ENCODE measurements at places on chromosomes 5 and 9.

- H3K27me3 ChIP-seq = no peaks in the 10 kb centered on the region
- peak overlapping the region; percentile 63 for H3K27ac ChIP-seq
- no peak overlapping the region for H3K4me3 ChIP-seq
- DNase-seq = no peak
- H3K36me3 ChIP-seq = no peaks in the 10 kb centered on the region
Measured at GRCh38 chr9:16337322-16338029, 533.0 kb downstream of the BNC2 start.

DNA sequence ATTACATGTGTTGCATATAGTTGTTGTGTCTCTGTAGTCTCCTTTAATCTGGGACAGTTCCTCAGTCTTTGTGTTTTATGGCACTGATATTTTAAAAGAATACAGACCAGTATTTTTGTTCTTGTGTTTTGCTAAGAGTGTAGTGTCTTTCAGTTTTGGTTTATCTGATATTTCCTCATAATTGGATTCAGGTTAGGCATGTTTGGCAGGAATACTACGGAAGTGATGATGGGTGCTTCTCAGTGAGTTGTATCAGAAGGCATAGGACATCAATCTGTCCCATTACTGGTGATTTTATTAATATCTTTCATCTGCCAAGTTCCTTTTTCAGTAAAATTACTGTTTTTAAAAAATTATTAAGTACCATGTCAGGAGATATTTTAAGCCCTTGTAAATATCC is 212.9 kb downstream of the ARHGEF28 start:
- no peak for DNase-seq
- no peaks in the 10 kb centered on the region for H3K36me3 ChIP-seq
- H3K27ac ChIP-seq = no peak overlapping the region
- no peak overlapping the region for H3K4me3 ChIP-seq
- H3K4me1 ChIP-seq = no peaks in the 10 kb centered on the region

- H3K4me3 ChIP-seq = no peak overlapping the region
- no peaks in the 10 kb centered on the region for H3K27me3 ChIP-seq
- no peak overlapping the region for H3K27ac ChIP-seq
- no peaks in the 10 kb centered on the region for H3K36me3 ChIP-seq
- no peaks in the 10 kb centered on the region for H3K4me1 ChIP-seq
Measured at GRCh38 chr9:11338130-11338529, 725.3 kb upstream of the PTPRD start.

DNA sequence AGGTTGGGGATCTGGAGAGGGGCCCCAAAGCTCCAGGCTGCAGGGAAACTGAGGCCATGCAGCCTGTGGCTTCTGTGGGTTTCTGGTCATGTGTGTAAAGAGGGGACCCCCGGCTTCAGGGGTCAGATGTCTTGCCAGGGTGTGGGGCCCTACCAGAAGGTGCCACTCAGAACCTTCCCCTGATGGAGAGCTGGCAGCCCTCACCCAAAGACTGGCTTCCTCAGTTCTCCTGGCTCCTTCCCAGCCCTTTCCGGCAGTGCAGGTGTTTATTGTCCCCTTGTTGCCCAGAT is 11.6 kb upstream of the LAMC3 start:
- no peak for DNase-seq
- H3K27ac ChIP-seq = no peak overlapping the region

GRCh38 chr5:55603922-55604321 is 69.2 kb upstream of the PLPP1 start:
- H3K4me1 ChIP-seq = peaks cover 11% of the 10 kb centered on the region
- no peaks in the 10 kb centered on the region for H3K36me3 ChIP-seq
- no peak overlapping the region for H3K4me3 ChIP-seq
- DNase-seq = no peak
- no peaks in the 10 kb centered on the region for H3K27me3 ChIP-seq
- H3K27ac ChIP-seq = peak overlapping the region; percentile 85

GRCh38 chr5:14112998-14113652 is 30.0 kb upstream of the TRIO start:
- no peak for DNase-seq
- H3K27ac ChIP-seq = no peak overlapping the region
- no peaks in the 10 kb centered on the region for H3K4me1 ChIP-seq
- H3K4me3 ChIP-seq = no peak overlapping the region

GRCh38 chr9:123390337-123391135 is 34.5 kb downstream of the CRB2 start:
- H3K27ac ChIP-seq = no peak overlapping the region
- H3K4me3 ChIP-seq = no peak overlapping the region
- DNase-seq = no peak
- no peaks in the 10 kb centered on the region for H3K4me1 ChIP-seq

- peaks cover 24% of the 10 kb centered on the region for H3K4me1 ChIP-seq
- DNase-seq = peak; percentile 92
- no peak overlapping the region for H3K4me3 ChIP-seq
- no peaks in the 10 kb centered on the region for H3K36me3 ChIP-seq
Measured at GRCh38 chr9:107750741-107751566, 261.4 kb upstream of the KLF4 start.

GRCh38 chr9:134571326-134571931 is 70.2 kb upstream of the COL5A1 start:
- H3K36me3 ChIP-seq = no peaks in the 10 kb centered on the region
- no peak for DNase-seq
- H3K4me1 ChIP-seq = no peaks in the 10 kb centered on the region
- no peak overlapping the region for H3K27ac ChIP-seq
